Activated CD8-positive, alpha-beta memory T cell treated with anti-CD3 and anti-CD28 coated beads for 4 hours (primary cell): ENCODE measurements at places on chromosomes 4 and X.

GRCh38 chrX:56726605-56727004, 2.4 kb upstream of the NBDY start:
- no peak for DNase-seq

DNA sequence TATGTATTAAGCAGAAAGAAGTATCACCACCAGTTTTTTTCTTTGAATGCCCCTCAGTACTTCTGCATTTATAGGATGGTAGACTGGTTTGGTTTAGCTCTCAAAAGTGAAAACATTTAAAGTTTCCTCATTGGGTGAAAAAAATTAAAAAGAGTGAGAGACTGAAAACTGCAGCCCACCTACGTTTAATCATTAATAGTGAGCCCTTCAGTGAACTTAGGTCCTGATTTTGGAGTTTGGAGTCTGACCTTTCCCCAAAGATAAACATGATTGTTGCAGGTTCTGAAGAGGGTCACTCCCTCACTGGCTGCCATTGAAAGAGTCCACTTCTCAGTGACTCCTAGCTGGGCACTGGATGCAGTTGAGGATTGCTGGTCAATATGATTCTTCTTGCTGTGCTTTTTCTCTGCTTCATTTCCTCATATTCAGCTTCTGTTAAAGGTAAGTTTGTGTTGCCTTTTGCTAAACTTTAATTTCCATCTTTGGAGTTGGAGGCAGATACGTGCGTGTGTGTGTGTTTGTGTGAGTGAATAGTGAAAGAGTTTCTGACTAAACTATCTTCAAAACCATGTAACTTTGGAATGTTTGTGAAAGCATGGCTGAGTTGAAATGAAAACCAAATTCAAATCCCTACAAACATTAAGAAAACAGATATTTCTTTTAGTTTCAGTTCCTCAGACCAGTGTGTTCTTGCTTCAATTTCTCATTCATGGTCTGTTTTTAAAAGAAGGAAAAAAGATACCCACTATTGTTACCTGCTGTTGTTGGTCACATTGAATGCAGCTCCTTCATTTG, at the start of gene MTTP:
Gene MTTP (plus strand): TSS at position 295 of the 795 bp plus-strand sequence. CDS start 86 bp downstream, at position 381.
- no peak for DNase-seq

DNA sequence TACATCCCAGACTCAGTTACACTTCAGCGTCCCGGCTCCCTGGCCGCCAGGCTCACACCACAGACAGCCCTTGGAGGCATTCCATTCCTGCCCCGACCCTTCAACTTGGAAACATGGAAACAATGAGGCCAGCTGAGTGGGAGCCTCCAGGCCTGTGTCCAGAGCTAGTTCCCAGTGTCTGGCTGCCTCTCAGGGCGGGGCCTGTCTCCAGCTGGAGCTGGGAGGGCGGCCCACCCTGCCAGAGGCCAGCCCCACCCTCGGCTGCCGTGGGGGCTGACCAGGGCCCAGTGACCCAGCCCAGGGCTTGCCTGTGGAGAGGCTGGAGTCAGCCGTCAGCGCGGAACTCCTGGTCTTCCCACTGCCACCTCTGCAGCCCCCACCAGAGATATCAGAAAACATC, 37.4 kb upstream of the SPON2 start:
- no peak for DNase-seq

- peak; percentile 56 for DNase-seq
Observed at GRCh38 chr4:2787230-2788100, 5.4 kb upstream of the SH3BP2 start.

DNA sequence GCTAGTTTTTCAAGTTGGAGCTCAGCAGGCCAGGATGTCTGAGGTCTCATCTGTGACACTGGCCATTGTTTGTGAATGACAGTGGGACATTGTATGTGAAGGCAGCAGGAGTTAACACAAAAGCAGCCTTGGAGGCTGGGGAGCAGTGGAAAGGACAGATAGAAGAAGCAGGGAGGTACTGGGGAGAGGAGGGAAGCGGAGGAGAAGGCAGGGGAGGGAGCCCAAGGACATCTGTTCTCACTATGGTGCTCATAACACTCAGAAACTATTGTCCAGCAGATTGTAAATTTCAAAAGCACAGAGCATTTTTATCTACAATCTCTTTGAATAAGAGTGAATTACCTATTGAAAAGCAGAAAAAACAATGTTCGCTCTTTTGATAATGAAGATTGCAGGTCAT, 253.6 kb upstream of the DIPK2B start:
- no peak for DNase-seq

GRCh38 chr4:138751309-138751708, 264.3 kb upstream of the NOCT start:
- DNase-seq: no peak

- DNase-seq: no peak
Observed at GRCh38 chr4:127575888-127576287, 56.9 kb upstream of the INTU start.

DNA sequence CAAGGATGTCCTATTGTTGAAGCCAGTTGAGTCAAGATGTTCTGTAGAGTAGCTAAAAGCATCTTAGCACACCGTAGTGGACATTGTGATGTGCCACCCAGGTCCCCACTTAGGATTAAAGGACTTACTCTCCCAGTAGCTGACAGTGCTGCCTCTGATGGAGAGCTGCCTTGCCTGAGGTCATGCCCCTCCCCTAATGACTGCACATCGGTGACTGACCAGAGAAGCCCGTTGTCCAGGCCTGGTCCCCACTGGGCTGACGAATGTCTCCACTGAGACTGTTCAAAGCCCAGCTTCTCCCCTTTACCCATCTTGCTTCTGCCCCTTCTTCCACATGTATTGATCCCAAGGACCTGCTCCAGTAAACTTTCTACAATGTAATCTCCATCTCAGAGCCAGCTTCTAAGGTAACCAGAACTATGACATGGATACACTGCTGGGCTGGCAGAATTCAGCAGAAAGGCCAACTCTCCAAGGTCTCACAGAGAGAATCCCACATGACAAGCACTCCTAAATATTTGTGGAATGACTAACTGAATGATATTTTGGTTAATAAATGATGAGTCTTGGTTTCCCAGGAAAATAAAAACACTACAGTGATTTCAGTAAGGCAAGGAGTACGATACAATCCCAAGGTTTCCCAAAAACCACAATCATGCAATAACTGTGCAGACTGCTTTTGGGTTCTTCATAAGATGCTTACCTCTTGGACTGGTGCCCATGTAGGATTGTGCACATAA, 82.4 kb upstream of the TMEM150C start:
- no peak for DNase-seq

GRCh38 chr4:40334591-40335524, at the start of gene CHRNA9:
Gene CHRNA9 (plus strand): TSS chr4:40335333. CDS start chr4:40335468, 135 bp downstream.
- no peak for DNase-seq

- no peak for DNase-seq
Observed at GRCh38 chrX:129718676-129719075, 20.1 kb upstream of the XPNPEP2 start.
